ENCODE measurements at places on chromosomes 12 and 14. TPM values are rescaled to one million over a fixed set of nuclear protein-coding genes. Genes with fewer than 3 reads are reported as not detected.
A peak's percentile ranks its signal among the peaks of the same experiment; 100 is the strongest.

GRCh38 chr12:12326262-12326661, 23.8 kb downstream of the MANSC1 start:
- H3K4me3 ChIP-seq: no peak overlapping the region
- no peak for DNase-seq
- peaks cover 17% of the 10 kb centered on the region for H3K4me1 ChIP-seq
- H3K27ac ChIP-seq: no peak overlapping the region

Gene TEX22
- 1.7 TPM for total RNA-seq

DNA sequence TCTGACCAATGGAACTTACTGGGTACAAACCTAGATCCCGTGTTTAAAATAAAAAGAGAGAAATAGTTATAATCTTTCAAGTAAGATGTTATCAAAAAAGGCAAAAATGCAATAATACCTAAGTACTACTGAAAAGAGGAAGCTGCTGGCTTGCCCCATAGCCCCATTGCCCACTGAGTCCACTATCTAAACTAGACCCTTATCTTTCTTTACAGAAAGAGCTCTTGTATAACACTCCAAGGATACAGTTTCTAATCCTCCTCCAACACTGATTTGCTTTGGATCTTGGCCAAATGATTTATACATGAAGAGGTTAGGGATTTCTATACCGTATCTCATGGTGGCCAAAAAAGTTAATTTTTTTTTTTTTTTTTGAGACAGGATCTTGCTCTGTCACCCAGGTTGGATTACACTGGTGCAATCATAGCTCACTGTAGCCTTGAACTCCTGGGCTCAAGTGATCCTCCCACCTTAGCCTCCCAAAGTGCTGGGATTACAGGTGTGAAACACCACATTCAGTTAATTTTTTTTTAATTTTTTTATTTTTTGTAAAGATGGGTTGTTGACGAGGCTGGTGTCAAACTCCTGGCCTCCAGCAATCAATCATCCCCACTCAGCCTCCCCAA, 2.6 kb downstream of the GXYLT1 start:
- no peaks in the 10 kb centered on the region for H3K36me3 ChIP-seq
- no peak for DNase-seq
- H3K27ac ChIP-seq: no peak overlapping the region
- H3K4me3 ChIP-seq: no peak overlapping the region

DNA sequence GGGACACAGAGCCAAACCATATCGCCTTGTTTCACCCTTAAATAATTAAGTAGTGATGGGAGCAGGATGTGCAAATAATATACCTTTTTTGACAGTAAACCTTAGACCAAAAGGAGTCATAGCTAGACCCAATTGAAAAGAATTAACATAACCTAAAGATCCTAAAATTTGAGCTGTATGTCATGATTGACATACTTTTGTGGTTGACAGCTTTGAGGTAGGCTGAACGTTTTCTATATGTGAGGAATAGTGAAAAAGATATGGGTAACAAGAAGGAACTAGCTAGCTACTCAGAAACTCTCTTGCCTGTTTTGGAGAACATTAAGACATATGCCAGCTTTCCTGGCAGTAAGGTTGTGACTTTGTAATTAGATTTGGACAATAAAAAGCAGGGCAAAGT, 320.6 kb downstream of the KCNC2 start:
- peak overlapping the region; percentile 4 for H3K27ac ChIP-seq
- no peaks in the 10 kb centered on the region for H3K27me3 ChIP-seq
- H3K4me1 ChIP-seq: peaks cover 9% of the 10 kb centered on the region

Gene LHX5
- not detected for total RNA-seq

DNA sequence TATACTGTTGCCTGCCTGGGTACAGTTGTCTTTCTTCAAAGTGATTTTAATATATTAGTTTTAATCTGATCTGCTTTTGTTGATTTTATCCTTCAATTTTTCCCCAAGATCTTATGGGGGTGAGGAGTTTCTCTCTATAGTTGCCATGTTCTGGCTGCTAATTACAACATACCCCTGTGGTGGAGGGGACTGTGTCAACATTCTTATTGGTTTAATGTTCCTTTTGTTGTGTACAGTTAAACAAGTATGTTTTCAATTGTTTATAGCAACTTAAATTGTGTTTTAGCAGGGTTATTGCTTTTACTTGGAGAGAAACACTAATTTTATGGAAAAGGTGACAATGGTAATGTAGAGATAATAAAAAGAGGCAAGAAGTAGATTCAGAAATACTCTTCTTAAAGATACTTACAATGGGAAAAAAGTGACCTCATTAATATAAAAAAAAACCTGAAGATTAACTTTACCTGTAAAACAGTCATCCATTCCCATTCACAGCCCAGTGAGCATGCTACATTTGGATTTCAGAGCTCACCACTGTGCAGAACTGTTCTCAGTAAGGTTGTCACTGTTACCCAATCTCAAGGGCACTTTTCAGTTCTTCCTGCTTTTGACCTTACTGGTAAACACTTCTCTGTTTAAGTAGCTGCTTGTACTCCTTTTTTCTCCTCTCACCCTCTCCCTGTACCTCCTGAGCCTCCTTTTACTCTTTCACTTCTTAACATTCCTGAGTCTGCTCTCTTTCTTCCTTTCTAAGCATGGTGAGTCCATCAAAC, 8.1 kb upstream of the LRRK2 start:
- H3K27ac ChIP-seq: no peak overlapping the region
- H3K36me3 ChIP-seq: no peaks in the 10 kb centered on the region
- peak overlapping the region; percentile 1 for H3K4me3 ChIP-seq
- H3K27me3 ChIP-seq: no peaks in the 10 kb centered on the region
- H3K4me1 ChIP-seq: no peaks in the 10 kb centered on the region

Gene SLC7A8
- 2.5 TPM for total RNA-seq

GRCh38 chr12:122668268-122668667, 34.9 kb downstream of the HCAR2 start:
- H3K36me3 ChIP-seq: no peaks in the 10 kb centered on the region
- no peak for DNase-seq
- H3K4me1 ChIP-seq: peaks cover 2% of the 10 kb centered on the region
- no peak overlapping the region for H3K4me3 ChIP-seq

DNA sequence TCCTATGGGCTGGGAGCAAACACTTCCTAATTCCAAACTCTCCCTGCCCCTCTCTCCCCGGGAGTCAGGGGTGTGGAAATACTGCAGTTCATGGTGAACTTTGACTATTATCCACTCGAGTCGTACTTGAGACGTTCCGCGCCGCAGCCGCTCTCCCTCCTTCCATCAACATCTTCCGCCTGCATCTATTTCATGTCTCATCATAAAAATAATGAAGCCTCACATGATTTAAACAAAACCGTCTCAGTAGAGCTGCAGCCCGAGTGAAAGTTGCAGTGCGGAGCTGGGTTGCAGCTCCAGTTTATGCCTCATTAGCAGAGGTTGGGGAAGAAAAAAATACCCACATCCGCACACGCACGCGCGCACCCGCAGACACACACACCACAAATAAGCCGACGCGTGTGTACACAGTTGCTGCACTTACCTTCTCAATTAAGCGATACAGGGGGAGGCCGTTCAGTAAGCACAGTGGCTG, 283 bp downstream of the LMO3 start:
- no peak overlapping the region for H3K27ac ChIP-seq
- peaks cover 12% of the 10 kb centered on the region for H3K27me3 ChIP-seq
- no peaks in the 10 kb centered on the region for H3K4me1 ChIP-seq
- no peak overlapping the region for H3K4me3 ChIP-seq
- no peaks in the 10 kb centered on the region for H3K36me3 ChIP-seq

DNA sequence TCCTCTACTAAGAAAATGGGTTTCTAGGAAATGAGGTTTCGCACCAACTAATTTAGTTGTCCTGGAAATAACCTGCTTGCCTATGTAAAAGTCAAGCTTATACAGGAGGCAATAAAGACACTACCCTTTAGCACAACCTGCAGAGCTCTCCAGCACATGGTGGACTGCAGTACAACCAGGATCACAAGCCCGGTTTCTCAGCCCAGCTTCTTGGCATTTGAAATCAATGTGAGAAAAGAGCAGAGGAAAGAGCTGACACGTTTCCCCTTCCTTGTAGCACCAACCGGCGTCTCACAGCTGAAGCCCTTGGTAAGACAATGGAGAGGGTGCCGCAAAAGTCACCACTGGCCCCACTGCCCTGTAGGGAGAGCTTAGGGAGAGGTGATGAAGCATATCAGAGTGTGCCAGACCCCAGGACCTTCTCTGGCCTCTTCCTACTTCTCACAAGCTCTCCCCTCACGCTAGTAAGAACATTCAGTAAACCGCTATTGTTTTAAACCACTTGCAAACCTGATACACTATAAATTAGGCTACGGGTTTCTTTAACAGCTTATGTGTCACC, 8.6 kb downstream of the SPTLC2 start:
- H3K27me3 ChIP-seq: no peaks in the 10 kb centered on the region
- H3K4me3 ChIP-seq: peak overlapping the region; percentile 25
- H3K36me3 ChIP-seq: no peaks in the 10 kb centered on the region

DNA sequence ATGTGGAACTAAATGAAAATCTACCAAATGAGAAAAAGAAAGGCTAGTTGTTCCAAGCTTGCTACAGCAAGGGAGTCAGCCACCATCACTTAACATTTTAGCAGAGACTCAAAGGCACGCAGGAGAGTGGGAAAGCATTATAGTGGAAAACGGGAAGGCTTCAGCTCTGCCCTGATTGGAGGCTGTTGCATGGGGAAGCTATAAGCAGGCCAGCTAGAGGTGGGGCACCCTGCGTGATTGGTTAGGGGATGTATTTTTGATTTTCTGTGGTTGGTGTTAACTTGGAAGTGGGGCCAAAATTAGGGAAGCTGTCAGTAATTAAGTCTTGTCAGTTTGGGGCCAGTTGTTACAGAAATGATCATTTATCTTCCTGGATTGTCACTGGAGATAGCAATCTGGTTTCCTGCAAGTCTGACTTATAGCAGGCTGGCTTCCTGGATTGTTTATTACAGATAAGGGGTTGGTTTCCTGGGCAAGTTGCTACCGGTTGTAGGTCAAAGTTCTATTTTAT, 93.9 kb downstream of the FAR2 start:
- H3K27ac ChIP-seq: no peak overlapping the region
- DNase-seq: no peak
- no peaks in the 10 kb centered on the region for H3K4me1 ChIP-seq
- no peak overlapping the region for H3K4me3 ChIP-seq
- no peaks in the 10 kb centered on the region for H3K36me3 ChIP-seq
- H3K27me3 ChIP-seq: no peaks in the 10 kb centered on the region

- H3K4me1 ChIP-seq: peaks cover 47% of the 10 kb centered on the region
- H3K27ac ChIP-seq: peak overlapping the region; percentile 56
- peaks cover 4% of the 10 kb centered on the region for H3K36me3 ChIP-seq
- no peak for DNase-seq
Observed at GRCh38 chr14:95137164-95137803, 20.0 kb downstream of the DICER1 start.

DNA sequence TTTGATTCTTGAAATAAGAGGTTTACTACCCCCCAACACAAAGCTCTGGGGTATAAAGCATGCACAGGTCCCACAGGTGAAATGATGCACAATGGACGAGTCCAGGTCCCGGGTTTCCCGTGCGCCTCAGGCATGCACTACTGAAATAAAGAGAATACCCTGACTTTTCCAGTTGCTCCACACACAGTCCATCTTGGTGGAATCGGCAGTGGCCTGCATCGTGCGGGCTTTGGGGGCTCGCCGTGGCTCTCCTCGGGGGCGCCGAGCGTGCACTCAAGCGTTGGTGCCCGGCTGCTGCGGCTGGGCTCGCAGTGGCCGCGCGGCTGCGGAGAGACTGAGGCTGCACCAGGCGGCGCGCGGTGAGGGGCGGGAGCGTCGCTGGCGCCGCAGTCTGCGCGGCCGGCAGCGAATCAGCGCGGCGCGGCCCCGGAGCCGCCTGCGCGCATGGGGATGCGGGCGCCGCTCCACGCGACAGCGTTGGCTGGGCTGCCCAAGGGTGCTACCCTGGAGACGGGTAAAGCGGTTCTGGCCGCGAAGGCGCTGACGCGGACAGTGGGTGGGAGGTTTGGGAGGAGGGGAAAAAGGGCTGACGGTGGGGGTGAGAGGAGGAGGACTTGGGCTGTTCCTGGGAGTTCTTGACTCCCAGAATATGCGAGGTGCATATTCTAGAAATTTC, 53.8 kb upstream of the CCDC175 start:
- peaks cover 65% of the 10 kb centered on the region for H3K27me3 ChIP-seq
- H3K4me3 ChIP-seq: peak overlapping the region; percentile 25

Gene SMIM10L1
- total RNA-seq: 9.1 TPM

GRCh38 chr12:107574691-107575090, 110.9 kb upstream of the PWP1 start:
- H3K4me1 ChIP-seq: peaks cover 8% of the 10 kb centered on the region
- H3K27me3 ChIP-seq: no peaks in the 10 kb centered on the region
- DNase-seq: no peak
- no peak overlapping the region for H3K27ac ChIP-seq

Gene SYNE3
- 59.6 TPM for total RNA-seq

DNA sequence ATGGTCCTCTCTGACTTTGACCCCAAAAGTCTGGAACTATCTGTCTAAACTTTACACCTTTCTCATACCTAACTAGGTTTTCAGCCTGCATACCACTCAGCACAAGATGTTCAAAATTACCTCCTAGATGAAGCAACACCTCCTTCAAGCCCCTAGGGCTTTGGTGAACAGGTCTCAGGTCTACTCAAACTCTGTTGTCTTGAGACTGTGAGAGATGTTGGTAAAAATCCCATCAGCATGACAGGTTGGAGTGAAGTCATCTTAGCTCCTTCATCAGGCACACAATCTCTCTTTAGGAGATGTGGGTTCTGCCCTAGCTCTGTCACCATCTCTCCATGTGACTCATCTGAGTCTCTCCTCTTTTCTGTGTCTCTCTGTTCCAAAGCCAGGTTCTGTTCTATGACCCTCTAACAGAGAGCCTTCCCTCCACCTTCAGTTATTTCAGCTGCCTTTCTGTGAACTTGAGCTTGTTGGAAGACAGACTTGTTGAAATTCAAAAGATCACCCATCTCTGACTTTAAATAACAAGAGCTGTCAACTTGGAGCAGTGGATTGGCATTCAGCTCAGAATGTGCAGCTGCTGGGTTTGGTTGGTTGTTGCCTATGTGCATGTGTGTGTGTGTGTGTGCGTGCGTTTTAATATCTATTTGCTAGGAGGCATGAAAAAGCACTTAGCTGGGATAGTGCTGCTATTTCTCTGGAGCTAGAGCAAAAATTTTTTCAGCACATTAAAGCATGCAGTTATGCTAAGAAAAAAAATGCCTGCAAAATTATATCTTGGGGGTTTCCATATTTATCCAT, 130.7 kb downstream of the CRACR2A start:
- no peak for DNase-seq
- H3K4me3 ChIP-seq: no peak overlapping the region
- peaks cover 15% of the 10 kb centered on the region for H3K36me3 ChIP-seq

All from T-helper 17 cell (primary cell).